Activated T-cell treated with anti-CD3 and anti-CD28 coated beads, Interleukin-2, amount 50 U/mL, for 1 hour (primary cell): ENCODE measurements at places on chromosomes 12 and 14.

- no peak for DNase-seq
These were observed 63.6 kb downstream of the TTLL5 start for GRCh38 chr14:75724414-75725204.

GRCh38 chr12:25423355-25424050, 129.6 kb downstream of the LMNTD1 start:
- no peak for DNase-seq

GRCh38 chr12:47034661-47035060, 44.8 kb upstream of the PCED1B start:
- DNase-seq: no peak

DNA sequence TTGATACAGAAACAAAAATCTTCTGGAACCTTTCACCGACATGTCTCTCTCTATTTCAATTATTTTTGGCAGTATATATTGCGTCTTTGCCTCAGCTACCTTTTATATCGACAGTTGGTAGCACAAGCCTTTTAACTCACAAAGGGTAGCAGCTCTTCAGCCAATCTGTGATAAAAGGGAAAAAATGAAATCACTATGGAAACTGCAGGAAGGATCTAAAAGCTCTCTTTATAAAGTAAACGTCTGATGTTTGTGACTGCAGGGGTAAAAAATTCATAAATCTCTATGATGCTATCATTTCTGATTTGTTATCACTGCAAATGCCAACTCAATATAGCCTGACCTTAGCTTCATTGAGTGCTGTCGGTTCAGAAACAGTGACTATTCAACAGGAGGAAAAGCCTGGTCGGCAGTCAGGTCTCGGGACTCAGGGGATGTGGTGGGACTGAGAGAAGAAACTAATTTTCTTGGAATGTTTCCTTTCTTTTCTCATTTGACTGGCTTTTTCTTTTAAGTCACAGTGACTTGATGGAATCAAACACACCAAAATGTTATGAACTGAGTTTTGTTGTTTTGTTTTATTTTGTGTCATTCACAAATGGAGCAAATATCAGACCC, 5.9 kb upstream of the RMST start:
- DNase-seq: no peak

GRCh38 chr14:65348137-65348536, 64.4 kb upstream of the FUT8 start:
- no peak for DNase-seq

- no peak for DNase-seq
These were observed 16.7 kb downstream of the MDM2 start for GRCh38 chr12:68824597-68825250.

DNA sequence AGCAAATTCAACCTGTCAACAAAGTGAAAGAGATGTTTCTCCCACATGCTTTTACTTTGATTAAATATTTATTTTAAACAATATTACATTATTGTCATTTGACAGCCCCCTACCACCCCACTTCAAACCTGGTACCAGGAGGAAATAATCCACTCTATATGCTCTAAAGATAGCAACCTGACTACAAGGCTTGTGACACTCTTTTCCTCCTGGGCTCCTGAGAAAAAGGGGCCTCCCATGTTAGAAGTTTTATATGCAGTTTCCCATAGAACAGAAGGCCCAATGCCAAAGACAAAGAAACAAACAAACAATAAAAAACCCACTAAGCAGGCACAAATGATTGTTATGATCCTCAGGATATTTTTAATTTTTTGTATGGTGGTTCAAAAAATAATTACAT, 73.6 kb downstream of the RPS29 start:
- DNase-seq: no peak

- DNase-seq: no peak
These were observed 322.8 kb upstream of the PRICKLE1 start for GRCh38 chr12:42912367-42912766.

DNA sequence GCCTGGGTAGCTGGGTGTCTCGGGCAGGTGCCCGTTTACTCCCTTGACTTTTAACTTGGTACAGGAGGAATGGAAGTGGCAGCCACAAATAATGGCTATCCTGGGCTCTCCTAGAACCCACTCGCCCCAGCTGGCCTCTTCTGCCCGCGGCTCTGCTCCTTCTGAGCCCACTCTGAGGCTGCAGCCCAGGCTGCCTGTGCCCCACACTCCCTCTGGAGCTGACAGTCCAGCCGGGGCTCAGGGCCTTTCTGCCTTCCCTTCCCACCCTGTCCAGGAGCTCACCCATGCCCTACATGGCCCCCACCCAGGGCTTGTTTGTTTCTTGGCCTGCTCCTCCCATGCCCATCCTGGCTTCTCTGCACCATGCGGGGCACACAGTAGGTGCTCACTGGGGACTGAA, 15.6 kb downstream of the ZNF839 start:
- DNase-seq: no peak

DNA sequence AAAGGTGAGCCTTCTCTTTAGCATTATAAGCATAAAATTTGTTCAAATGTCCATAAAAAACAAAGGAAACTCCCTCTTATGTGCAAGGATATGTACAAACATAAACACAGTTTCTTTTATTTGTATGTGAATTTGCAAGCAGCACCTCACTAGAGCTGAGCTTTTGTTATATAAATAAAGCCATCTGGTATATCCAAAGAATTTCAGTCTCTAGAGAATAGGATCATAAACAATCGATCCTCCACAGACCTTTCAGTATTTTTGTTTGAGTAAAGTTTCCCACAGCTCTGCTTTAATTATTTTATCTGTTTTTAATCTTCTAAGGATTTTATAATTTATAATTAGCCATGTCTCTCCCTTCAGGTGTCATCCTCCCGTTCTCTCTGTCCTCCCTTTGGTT, 89.2 kb downstream of the OTOGL start:
- no peak for DNase-seq

DNA sequence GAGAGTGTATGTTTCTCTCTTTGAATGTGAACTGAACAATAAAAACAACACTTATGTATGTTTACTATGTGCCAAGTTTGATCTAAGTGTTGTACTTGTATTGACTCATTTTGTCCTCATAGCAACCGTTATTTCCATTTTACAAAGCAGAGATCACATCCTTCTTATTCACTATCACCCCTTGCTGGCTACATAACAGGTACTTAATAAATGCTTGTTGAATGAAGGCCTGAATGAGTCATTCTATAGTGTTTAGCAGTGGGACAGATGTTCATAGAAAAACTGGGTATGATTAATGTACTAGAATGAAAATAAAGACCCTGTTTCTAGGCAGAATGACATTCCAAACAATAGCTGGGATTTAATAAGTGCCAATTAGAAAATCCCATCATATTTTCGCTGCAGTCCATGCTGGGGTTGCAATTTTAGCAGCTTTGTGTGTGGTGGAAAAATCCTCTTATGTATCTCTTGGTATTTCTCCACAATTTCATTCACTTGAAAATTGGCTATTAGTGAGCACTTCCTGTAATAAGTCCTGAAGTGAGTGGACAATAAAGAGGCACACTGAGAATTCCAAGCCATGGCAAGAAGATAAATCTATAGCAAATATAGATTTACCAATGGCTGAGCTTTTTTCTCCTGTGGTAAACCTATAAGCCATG, 86.0 kb downstream of the FAR2 start:
- DNase-seq: no peak

DNA sequence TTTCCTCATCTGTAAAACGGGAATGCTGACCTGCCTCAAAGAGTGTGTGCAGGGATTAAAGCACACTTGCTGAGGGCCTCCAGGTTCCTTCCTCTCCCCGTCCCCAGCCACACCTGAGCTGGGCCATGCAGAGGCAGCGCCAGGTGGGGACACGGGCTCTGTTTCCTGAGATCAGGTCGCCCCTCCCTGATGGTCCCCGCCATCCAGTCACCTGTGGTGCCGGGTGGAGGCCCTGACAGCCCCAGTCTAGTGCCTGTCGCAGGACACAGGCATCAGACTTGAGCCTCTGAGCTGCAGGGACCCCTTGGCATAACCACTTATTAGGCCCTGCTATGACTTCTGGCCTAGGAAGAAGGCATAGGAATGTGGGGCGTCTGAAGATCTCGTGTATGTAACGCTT, 12.5 kb downstream of the CHGA start:
- DNase-seq: no peak

DNA sequence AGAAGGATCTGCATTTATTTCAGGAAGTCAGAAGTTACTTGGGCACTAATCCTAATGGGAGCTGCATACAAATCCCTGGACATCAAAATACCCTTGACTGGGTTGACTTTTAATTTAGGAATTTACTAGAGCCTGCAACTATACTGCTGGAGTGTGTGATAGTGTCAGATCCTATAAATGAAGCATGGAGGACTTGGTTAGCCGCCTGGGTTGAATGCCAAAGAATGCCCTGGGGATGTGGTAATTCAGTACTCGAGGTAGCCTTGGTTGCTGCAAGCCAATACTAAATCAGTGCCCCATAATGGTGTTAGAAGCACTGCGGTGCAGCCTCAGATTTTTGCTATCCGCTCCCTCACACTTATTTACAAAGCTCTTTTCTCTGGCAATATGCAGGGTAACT, 184.9 kb downstream of the CAPZA3 start:
- DNase-seq: no peak

GRCh38 chr12:5114436-5114835, 70.8 kb downstream of the KCNA5 start:
- no peak for DNase-seq

- no peak for DNase-seq
These were observed 169.4 kb upstream of the PLEKHG7 start for GRCh38 chr12:92533280-92533890.

DNA sequence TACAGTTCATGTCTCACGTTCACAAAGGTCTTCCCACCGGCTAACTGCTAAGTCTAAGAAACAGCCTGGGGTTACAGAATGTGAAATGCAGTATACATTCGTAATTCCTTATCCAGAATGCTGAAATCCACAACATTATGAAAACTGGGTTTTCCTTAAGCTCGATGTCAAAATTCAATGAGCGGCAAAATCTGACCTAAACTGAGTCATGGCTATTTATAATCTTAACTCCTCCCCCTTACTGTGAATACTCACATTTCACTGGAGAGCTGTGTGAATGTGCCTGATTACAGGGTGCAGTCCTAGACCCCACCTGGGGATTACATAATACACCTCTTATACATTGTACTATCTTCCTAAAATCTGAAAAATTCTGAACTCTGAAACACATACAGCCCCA, 35.3 kb downstream of the STX2 start:
- no peak for DNase-seq

DNA sequence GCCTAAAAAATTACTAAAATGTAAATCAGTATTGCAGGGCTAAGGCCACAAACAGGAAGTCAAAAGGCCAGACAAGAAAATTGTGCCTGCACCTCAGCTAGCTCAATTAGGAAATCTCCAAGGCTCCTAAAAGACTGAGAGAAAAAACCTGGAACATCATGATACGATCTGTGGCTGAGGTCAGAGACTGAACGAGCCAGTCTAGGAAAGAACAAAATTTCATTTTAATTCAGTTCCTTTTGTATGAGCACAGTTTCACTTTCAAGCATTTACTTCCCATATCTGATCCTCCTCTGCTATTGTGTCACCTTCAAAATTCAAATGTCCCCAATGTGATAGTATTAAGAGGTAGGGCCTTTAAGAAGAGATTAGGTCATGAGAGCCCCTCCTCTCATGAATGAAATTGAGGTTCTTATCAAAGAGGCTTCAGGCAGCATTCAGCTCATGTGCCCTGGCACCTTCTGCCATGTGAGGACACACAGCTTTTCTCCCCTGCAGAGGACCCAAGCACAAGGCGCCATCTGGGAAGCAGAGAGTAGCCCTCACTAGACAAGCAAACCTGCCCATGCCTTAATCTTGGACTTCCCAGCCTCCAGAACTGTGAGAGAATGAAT, 14.8 kb downstream of the PRKAB1 start:
- no peak for DNase-seq

- DNase-seq: no peak
These were observed 71.1 kb downstream of the PTCSC3 start for GRCh38 chr14:36105401-36105800.

GRCh38 chr14:61461808-61462275, 140.5 kb downstream of the PRKCH start:
- DNase-seq: no peak

DNA sequence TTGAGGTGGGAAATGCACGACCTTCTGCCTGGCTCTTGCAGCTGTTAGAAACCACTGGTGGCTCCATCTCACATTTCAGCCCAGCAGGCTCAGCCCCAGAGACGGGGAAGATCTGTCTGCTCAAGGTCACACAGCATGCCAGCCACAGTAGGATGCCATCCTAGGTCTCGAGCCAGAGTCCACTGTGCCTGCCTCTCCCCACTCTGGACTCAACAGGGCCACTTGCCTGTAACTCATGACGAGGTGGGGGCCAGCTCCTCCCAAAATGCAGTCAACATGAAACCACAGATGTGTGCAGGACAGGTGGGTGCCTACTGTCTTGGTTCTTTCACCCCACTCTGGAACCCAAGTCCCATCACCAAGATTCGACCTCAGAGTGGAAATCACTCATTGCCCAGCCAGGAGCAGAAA, 23.2 kb downstream of the BCL11B start:
- no peak for DNase-seq

DNA sequence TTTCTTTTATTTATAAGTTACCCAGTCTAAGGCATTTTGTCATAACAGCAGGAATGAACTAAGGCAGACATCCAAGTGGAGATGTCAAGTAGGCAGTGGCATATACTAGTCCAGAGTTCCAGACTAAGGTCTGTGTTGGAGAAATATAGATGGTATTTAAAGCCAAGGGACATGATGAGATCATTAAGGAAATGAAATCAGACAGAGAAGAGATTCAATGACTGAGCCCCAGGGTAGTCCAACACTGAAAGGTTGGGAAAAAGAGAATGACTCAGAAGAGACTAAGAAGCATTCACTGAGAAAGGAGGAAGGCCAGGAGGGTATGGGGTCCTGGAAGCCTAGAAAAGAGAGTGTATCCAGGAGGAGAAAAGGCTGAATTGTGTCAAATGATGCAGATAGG, 442.2 kb upstream of the CCDC196 start:
- no peak for DNase-seq

DNA sequence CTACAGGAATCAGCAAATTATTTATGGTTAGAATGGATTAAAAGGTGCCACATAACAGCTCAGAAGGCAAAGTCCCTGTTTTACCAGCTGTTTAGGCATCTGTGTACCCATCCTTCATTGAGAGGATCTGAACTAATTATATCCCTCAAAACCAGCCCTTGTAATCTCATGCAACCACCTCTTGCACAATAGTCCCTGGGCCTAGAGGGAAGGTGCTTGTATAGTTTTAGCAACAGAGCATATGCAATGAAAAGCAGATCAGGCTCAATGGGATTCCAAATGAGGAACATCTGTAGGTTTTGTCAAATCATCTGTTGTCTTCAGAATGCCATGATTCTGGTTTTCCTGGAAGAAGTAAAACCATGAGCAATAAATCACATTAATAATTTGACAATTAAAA, 26.0 kb upstream of the GLIPR1L2 start:
- no peak for DNase-seq

GRCh38 chr14:102507081-102507856, 2.3 kb downstream of the ANKRD9 start:
- DNase-seq: peak; percentile 39
